ENCODE measurements at places on chromosomes 12 and 14.
A peak's percentile ranks its signal among the peaks of the same experiment; 100 is the strongest.

GRCh38 chr14:60670989-60671388 is 21.7 kb upstream of the SIX1 start:
- DNase-seq, result no peak

DNA sequence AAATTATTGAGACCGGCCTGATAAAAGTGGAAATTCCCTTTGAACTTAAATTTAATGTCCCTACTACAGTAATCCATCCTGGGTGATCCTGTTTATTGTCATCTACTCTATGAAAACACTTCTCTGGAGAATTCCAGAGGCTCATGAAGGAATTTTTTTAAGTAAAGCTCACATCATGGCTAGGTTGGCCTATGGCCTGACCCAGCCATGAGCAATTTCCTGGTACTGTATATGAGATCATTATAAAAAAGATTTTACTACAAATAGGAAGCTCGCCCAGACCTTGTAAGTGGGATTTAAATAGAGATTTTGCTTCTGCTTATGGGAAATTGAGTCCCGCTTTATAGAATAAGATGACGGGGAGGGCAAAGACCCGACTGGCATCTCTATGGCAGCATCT is 215.5 kb downstream of the DPF3 start:
- DNase-seq, result no peak

GRCh38 chr14:24437020-24437735 is 5.4 kb downstream of the SDR39U1 start:
- DNase-seq, result no peak

GRCh38 chr14:67727361-67727760 is 25.7 kb downstream of the RDH12 start:
- no peak for DNase-seq

DNA sequence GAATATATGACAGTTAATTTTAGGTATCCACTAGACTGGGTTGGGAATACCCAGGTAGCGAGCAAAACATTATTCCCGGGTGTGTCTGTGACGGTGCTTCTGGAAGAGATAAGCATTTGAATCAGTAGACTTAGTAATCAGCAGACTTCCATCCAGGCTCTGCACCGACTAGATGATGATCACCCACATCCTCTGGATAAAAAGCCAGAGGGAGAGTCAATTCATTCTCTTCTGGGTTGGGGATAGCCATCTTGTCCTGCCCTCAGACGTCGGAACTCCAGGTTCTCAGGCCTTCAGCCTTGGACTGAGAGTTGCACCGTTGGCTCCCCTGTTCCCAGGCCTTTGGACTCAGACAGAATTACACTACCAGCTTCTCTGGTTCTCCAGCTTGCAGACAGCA is 168.0 kb downstream of the PHLDA1 start:
- DNase-seq, result no peak

DNA sequence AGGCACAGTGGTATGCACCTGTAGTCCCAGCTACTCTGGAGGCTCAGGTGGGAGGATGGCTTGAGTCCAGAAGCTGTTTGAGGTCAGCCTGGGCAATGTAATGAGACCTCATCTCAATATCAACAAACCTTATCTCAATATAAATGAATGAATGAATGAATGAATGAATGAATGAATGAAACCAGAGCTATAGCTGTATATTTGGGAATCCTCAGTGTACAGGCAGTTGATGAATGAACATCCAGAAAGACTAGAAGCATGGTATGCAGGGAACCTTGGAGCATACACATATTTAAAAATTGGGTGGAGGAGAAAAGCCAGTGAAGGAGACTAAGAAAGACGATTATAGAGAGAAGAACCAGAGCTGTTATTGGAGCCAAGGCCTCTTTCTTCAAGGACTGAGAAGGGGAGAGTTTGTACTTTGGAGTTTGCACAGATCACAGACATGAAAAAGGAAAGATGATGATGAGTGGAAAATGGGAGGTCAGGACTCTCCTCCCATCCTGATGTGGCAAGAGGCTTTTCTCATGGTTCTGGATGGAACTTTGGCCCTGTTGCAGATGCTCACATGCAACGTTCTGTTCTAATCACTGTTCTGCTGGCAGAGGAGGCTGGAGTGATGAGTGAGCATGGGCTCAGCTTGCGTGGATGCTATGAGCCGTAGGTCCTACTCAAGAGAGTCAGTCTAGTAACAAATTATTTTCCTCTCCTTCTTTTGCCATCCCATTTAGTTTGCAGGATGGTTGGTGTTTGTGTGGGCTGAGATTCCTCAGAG is 114.4 kb downstream of the PRKCH start:
- DNase-seq, result no peak

- no peak for DNase-seq
These were observed 3.9 kb upstream of the NXPH4 start for GRCh38 chr12:57212701-57213057.

DNA sequence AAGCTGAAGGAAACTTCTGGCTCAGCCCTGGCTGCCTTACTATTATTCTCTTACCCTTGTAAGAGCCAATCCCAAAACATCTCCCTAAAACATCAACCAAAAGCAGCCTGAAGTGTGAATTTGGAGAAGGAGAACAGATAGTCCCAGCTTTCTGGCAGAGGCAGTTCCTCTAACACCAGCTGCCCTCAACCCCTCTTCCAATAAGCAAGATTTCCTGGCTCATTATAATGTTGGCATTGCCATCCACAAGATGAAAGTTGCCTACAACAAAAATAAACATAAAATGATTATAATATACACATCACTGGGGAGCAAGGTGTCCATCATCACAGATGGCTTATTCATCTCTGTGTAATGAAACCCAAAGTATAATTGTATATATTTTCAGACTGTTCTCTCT is 352.5 kb upstream of the CCDC196 start:
- DNase-seq, result no peak

DNA sequence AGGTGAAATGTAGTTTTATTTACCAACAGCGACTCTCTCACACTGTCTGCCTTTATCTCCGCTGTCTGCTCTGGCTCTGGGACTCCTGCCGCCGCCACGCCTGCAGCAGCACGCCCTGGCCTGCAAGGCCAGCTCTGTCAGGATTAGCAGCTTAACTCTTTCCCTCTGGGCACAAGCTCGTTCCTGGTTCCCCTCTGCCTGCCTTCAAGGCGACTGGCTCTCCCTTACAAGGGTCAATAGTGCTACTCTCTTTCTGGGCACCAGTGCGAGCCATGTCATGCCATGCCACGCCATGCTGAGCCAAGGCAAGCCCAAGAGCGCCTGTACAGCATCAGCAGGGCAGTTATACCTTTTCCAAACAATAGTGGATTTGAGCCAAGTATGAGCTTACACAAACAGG is 3.6 kb upstream of the CLEC2B start:
- no peak for DNase-seq

DNA sequence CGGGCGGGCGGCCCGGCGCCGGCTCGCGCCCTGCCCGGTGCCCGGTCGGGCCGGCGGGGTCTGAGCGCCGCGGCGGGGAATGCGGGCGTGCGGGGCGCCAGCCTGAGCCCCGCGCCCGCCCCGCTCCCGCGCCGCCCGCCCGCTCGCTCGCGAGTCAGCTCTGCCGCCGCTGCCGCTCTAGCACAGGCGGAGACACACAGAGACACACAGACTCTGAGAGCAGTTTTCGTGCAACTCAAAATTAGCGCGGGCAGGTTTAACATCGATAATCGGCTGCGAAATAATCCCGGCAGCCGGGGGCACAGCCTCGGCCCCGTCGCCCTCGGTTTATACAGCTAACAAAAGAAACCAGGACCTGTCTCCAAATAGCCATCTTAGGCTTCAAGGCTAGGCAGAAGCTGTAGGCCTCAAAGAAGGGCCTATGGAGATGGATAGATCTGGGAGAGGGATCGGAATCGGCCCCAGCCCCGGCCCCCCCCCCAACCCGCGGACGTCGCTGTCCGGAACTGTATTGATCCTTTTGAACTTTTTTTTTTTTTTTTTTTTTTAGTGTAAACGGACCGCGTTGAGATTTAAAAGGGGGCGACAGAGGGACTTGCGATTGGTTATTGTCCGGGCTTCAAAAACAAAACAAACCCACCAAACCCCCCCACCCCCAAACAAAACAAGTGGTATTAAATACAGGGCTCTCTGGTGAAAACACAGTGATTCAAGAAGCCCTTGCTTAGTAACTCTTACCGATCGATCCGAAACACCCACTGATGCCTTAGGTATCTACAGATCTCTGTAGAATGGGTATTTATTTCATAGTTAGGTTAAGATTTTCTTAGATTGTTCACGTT is 1.1 kb downstream of the ARID2 start:
- DNase-seq, result peak; percentile 35

DNA sequence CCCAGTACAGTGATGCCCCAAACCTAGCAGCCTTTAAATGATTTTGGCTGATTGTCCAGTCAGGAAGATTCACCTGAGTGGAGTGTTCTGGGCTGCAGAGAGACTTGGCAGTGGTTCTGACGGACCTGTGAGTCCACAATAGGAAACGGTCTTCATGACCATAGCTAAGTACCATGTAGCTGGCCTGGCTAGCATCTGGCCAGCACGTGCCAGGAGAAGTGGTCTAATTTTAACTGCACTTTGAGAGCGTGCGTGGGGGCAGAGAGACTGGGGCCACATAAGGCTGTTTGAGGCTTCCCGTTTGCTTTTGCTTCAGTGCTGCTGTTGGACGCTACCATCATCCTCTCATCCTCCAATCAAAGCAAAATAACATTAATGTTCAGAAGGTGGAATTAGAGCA is 54.7 kb downstream of the PPM1A start:
- no peak for DNase-seq

- DNase-seq, result no peak
These were observed 24.6 kb downstream of the PRICKLE1 start for GRCh38 chr12:42564996-42565395.

DNA sequence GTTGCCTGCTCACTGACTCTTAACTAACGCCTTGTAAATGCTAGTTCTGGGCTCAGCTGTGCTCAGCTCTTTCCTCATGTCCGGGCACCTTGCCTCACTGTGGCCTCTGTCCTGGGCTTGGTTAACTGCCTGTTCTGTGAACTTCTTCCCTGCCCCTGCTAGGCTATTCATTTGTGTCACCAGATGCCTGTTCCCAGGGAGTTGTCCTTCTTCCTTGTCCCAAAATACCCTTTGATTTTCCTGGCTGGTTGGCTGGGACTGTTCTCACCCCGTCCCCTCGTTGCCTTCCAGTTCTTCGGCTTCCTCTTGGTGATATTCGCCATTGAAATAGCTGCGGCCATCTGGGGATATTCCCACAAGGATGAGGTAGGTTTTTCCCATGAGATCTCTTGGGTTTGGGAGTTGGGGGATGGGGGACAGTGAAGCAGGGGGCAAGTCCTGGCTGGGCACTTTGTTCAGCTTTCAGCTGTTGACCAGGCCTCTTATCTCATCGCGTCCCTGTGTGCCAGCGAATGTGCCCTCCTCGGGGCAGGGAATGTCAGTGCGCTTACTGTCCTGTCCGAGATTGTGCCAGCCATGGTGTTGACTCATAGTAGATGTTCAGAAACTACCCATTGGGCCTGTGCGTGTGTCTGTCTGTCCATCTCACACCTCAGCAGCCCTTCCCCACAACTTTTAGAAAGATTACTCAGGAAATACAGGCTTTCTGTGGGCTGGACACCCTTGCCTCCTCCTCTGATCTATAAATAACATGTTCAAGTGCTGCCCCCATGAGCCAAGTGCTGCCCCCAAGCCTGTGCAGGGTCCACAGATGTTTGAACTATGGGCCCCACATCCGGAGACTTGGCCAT is 33.1 kb downstream of the CD9 start:
- no peak for DNase-seq

GRCh38 chr12:91773749-91774429 is 371.8 kb downstream of the BTG1 start:
- no peak for DNase-seq

- no peak for DNase-seq
These were observed 199.0 kb downstream of the RAD51B start for GRCh38 chr14:68018598-68018997.

- DNase-seq, result no peak
These were observed 81.5 kb downstream of the LGR5 start for GRCh38 chr12:71521125-71521524.

DNA sequence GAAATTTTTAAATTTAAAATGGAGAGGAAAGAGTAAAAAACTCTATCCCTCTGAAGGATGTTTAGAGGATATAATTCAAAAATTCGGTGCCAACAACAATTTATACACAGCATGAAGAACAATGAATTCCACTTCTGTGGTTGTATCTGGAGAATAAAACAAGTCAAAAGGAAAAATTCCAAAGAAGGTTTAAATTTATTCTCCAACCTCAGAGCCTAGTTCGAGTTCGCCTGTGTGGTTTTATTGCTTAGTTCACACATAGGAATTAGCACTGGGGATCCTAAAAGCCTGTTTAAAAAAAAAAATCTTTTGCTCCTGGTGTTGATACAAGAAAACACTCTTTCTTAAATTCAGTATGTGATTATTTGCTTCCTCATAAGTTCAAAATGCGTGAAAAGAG is 79.2 kb downstream of the LLPH start:
- DNase-seq, result no peak

- DNase-seq, result no peak
These were observed 238.9 kb downstream of the EMP1 start for GRCh38 chr12:13435235-13435933.

GRCh38 chr14:102965971-102966655 is 43.6 kb downstream of the AMN start:
- no peak for DNase-seq

GRCh38 chr12:113870035-113870434 is 96.1 kb downstream of the RBM19 start:
- DNase-seq, result no peak

GRCh38 chr12:111753144-111753881 is 13.4 kb upstream of the ALDH2 start:
- no peak for DNase-seq

GRCh38 chr14:92937051-92937937 is 14.3 kb downstream of the CHGA start:
- DNase-seq, result no peak

- DNase-seq, result no peak
These were observed 49.8 kb downstream of the PLEKHG3 start for GRCh38 chr14:64753999-64754398.

DNA sequence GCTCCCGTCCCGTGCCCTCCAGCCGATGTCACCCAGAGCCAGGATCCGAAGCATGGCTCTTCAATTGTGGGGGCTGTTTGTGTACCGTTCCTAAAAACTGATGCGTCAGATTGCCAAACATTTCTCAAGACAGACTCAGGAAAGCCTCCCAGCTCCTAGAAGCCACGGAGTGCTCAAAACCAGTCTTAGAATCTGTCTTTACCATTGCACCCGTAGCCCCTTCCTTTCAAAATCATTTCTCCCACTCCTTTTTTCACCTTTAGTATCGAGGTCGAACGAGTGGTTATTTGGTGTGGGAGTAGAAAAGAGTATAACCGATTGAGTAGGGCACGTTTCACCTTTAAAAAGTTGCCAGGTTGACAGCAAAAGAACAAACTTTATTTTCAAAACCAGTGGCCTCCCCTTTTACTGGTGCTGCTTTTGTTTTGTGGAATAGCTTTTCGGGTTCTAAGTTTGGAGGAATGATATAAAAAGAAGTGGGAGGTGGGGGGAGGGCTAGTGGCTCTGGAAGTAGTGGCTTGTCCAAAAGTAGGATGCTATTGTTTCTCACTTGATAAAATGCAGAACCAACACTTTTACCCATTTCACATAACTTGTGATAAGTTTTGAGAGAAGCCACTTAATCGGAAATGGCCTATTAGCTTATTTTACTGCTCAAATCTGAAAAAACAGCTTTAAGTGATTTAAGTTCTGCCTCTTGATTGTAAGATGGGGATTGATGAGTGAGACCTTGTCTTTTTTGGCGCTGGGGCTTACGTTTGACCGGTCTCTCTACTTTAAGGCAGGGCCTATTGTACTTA is 803 bp downstream of the STK38L start:
- DNase-seq, result no peak

GRCh38 chr14:60863249-60863648 is 117.6 kb downstream of the TRMT5 start:
- DNase-seq, result no peak

- no peak for DNase-seq
These were observed 1929.9 kb upstream of the SEL1L start for GRCh38 chr14:83463500-83464098.
